Activated CD4-positive, alpha-beta T cell treated with anti-CD3 and anti-CD28 coated beads, Interleukin-2, amount 10 ng/mL, durations not matched to agents 7 days and 5 days (primary cell): ENCODE measurements at places on chromosomes 7 and 10. TPM values are rescaled to one million over a fixed set of nuclear protein-coding genes. Genes with fewer than 3 reads are reported as not detected.

The EBF3 gene
- not detected for total RNA-seq

The MARCHF5 gene
- 21.5 TPM for total RNA-seq

The UBE2D1 gene
- total RNA-seq: 14.8 TPM

The LBX1 gene
- not detected for total RNA-seq

The TMEM196 gene
- not detected for total RNA-seq

The DCLRE1A gene
- total RNA-seq: 12.7 TPM

The SRRM3 gene
- not detected for total RNA-seq

The C10orf105 gene
- 0.52 TPM for total RNA-seq

The C10orf53 gene
- not detected for total RNA-seq

- no peak for DNase-seq
These were observed 3.9 kb downstream of the PTF1A start for GRCh38 chr10:23195846-23196600.

DNA sequence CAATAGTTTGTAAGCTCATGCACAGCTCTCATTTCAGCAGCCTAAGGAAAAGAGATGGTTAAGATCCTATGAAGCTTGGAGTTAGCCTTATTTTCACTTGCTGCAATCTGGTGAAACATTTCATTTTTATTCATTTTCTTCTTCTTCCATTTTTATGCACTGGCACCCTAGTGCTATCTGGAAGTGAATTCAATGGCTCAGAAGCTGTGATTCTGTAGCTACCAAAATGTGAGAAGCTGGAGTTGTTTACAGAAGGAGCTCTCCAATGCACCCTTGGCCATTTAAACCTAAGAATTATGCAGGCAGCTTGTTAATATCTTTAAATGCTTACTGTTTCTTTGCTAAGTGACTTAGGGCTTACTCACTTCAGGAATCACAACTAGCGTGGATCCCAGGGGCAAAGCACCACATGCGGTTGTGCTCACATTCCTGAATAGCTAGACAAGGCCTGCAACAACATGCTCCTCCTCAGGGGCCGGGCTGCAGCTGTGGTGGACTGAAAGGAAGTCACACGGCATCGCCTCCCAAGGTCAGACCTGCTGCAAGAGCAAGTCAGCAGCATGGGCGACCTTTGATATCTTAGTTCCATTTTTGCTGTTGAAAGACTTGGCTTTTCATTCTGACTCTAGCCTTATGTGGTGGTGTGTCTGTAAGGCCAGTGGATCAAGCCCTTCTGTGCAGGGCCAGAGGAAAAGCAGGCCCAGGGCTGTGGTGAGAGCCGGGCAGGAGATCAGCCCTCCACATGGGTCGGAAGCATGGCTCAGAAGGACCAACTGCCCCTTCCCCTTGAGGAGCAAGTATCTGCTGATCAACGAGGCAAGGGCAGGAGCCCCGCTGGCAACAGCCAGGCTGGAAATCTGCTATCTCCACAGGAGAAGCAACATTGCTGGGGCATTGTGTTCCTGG is 91.9 kb upstream of the MBL2 start:
- no peak for DNase-seq

DNA sequence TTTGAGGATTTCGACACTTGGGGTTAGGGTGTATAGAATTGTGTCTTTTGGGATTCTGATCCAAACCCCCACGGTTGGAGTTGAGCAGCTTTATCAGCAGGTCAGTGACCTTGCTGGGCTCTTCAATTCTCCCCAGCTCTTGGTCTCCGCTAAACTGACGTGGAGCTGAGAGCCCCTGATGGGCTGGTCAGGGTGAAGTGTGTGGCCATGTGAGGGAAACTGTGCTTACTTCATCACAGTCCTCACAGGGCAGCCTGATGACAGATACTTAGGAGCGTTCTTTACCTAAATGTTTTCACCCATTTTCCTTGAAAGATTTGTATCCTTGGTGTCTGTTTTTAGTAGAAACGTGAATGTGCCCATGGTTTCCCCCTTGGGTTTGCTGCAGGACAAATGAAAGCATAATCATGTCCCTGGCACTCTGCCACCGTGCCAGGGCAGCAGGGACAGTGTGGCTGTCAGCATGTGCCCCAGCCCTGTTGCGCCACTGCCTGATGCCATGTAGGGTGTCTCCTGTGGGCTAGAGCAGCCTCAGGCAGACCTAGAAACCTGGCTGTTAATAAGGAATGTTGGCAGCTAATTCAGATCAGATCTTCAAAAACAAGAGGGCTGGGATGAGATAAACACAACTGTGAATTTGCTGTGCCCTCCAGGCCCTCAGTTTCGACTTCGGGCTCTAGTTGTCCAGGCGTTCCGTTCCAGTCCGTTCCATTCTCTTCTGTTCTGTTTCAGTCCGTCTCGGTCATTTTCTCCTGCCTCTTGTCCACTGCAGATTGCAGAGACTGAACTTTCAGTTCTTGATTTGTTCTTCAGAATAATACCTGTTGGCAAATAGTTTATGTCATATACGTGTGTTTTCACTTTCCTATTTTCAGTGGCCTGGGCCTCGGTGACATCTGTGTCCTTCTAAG is 96.8 kb downstream of the TRRAP start:
- DNase-seq: no peak

DNA sequence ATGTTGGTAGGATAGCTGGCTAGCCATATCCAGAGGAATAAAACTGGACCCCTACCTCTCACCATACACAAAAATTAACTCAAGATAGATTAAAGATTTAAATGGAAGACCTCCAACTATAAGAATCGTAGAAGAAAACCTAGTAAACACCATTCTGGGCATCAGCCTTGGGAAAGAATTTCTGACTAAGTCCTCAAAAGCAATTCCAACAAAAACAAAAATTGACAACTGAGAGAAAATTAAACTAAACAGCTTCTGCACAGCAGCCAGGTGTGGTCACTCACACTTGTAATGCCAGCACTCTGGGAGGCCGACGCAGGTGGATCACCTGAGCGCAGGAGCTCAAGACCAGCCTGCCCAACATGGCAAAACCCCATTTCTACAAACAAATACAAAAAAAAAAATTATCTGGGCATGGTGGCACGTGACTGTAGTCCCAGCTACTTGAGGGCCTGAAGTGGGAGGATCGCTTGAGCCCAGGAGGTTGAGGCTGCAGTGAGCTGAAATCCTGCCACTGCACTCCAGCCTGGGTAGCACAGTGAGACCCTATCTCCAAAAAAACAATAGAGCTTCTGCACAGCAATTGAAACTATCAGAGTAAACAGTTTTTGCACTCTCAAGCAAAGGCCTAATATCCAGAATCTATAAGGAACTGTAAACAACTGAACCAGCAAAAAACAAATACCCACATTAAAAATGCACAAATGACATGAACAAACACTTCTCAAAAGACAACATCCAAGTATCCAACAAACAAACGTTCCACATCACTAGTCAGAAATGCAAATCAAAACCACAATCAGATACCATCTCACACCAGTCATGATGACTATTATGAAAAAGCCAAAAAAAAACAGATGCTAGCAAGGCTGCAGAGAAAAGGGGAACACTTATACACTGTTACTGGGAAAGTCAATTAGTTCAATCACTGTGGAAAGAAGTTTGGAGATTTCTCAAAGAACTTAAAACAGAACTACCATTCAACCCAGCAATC is 4.8 kb downstream of the CRPPA start:
- no peak for DNase-seq

GRCh38 chr10:677038-677437 is 12.4 kb downstream of the DIP2C start:
- no peak for DNase-seq

GRCh38 chr7:95589031-95589430 is 7.3 kb downstream of the PDK4 start:
- DNase-seq: no peak

- DNase-seq: no peak
These were observed 483.6 kb downstream of the INHBA start for GRCh38 chr7:41219276-41219675.

- DNase-seq: no peak
These were observed 69.1 kb downstream of the PRKAG2 start for GRCh38 chr7:151807846-151808245.

- no peak for DNase-seq
These were observed 462.9 kb downstream of the PTPRN2 start for GRCh38 chr7:158124671-158125079.

DNA sequence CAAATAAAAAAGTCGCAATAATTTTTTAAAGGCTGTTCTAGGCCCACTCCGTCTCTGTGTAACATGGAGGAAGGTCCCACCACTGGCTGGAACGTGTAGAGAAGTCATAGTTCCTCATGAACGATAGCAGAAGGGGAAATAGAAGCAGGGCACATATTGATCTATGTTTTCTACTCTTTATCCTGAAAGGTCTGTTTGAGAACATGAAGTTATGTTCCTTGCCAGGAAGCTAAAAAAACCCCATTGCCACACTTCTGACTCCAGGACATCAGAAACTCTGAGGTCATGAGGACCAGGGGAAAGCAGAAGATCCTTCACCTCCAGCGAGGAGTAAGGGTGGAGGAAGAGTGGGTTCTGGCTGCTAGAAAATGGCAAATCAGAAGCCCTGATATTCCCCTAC is 10.8 kb downstream of the ANKRD22 start:
- DNase-seq: no peak

- DNase-seq: no peak
These were observed 26.7 kb upstream of the ABLIM1 start for GRCh38 chr10:114684822-114685209.

DNA sequence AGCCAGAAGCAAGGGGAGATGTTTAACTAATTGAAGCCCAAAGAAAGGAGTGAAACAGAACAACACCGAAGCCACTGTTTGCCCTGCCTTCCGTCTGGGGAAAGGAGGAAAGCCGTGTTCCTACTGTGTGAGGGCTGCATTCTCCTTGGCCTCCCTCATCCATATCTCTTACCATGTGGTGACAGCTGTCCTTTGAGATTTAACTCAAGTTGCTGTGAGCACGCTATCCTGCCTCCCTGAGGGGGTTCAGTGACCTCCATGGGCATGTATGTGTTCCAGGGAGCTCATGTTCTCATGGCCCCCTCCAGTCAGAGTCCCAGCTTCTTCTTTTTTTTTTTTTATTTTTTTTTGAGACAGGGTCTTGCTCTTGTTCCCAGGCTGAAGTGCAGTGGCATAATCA is 26.2 kb upstream of the CRHR2 start:
- DNase-seq: no peak

- peak; percentile 48 for DNase-seq
These were observed 922 bp downstream of the PPA1 start for GRCh38 chr10:70232155-70232858.

DNA sequence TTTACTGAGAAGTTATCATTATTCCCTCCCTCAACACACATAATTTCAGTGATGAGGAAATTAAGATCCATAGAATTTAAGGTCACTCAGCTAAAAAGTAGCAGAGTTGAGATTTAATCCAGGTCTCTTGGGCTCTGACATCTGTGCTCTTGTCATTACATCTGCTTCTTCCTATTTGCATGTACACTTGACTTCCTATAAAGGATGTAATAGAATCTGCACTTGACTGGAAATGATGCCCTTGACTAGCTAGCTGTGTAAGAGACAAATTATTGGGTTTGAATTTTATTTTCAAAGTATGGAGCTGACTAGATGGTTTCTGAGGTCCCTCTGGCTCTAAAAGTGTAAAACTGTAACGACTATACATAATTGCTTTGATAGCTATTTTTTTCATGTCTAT is 59.5 kb downstream of the AGK start:
- no peak for DNase-seq

DNA sequence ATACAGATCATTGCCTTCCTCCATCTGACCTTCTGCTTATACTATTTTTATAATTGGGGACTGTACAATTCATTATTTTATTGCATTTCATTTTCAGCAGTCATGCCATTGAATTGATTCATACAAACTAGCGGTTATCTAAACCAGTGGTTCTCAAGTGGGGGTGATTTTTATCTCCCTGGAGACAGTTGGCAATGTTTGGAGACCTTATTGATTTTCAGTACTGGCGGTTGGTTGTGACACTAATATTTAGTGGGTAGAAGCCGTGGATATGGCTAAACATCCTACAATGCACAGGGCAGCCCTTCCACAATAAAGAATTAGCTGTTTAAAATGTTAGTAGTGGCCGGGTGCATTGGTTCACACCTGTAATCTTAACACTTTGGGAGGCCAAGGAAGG is 765.9 kb downstream of the LRMDA start:
- DNase-seq: no peak

GRCh38 chr10:102394801-102395399 is 605 bp upstream of the NFKB2 start:
- DNase-seq: peak; percentile 51

GRCh38 chr7:42549866-42550485 is 313.0 kb upstream of the GLI3 start:
- DNase-seq: no peak

- no peak for DNase-seq
These were observed 12.2 kb downstream of the PTN start for GRCh38 chr7:137331378-137331777.

GRCh38 chr7:8220376-8221100 is 41.4 kb downstream of the ICA1 start:
- no peak for DNase-seq

- DNase-seq: no peak
These were observed 26.2 kb upstream of the PIK3AP1 start for GRCh38 chr10:96746503-96746902.

- DNase-seq: no peak
These were observed 1081.5 kb upstream of the C7orf33 start for GRCh38 chr7:147509035-147509501.

DNA sequence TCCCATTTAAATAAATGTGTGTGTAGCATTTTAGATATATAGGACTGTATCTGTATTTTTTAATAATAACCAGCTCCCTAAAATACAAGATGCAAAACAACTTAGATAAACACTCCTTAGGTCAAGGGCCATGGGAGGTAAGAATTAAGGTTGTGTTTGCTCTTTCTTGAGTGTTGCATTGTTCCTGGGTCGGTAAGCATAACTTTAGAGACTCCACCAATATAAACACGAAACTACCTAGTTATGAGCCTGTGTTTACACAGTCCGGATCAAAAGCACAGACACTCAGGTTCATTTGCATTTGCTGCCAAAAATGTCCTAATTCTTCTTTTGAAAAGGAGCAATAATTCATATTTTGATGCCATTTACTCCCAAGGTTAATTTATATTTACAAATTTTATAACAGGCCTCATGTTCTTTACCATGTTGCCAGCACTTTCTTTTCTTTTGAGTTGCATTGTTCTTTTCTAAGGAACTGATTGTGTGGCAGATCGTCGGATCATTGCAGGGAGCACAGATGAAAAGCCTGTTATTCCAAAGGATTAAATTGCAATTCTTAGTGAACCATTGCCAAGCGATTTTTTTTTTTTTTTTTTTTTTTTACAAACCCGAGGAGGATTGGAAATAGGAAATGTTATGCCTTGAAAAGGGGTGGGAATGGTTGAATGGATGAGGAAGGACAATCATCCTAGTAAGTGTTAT is 45.8 kb upstream of the GLCCI1 start:
- DNase-seq: no peak

DNA sequence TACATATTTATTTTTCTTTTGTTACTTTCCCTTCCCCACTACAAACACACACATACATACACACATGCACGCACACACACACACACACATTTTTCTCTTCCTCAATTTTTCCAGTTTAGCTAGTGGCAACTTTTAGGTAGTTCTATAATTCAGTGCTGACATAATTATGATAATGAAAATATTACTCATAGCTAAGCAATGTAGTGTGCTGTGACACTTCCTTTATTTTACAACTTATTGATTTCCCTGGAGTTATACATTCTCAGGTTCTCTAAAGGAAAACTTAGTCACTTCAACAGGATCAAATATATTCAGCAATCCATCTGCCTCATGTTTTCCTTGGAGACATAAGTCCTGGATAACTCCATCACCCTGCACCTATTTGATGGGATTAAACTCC is 151.6 kb downstream of the CACNA2D1 start:
- no peak for DNase-seq
